Foreskin keratinocyte (primary cell): ENCODE measurements at places on chromosomes 4 and X. TPM values are rescaled to one million over a fixed set of nuclear protein-coding genes. Genes with fewer than 3 reads are reported as not detected.

AVPR2 gene
- total RNA-seq, result not detected in 2 replicates

PDGFRA gene
- total RNA-seq, result 0.07 TPM in 1 of 2 replicates, not detected in the other

ADRA2C gene
- 0.04 and 0.10 TPM in 2 replicates for total RNA-seq

ADH1C gene
- total RNA-seq, result not detected in 2 replicates

OTC gene
- total RNA-seq, result not detected in 2 replicates

HELT gene
- not detected in 2 replicates for total RNA-seq

LANCL3 gene
- total RNA-seq, result 1.3 and 1.6 TPM in 2 replicates

DAPP1 gene
- total RNA-seq, result 54.2 and 60.6 TPM in 2 replicates

PPP2R2C gene
- total RNA-seq, result 0.18 and 1.1 TPM in 2 replicates

ZGRF1 gene
- 12.0 and 13.0 TPM in 2 replicates for total RNA-seq

TRIM75 gene
- not detected in 2 replicates for total RNA-seq

DKK2 gene
- total RNA-seq, result 0.32 and 0.54 TPM in 2 replicates

FAM184B gene
- not detected in 2 replicates for total RNA-seq

NLRP2B gene
- total RNA-seq, result not detected in 2 replicates

HS3ST1 gene
- total RNA-seq, result 7.1 and 8.5 TPM in 2 replicates

SYTL5 gene
- total RNA-seq, result 0.04 and 0.10 TPM in 2 replicates

TDO2 gene
- not detected in 2 replicates for total RNA-seq

USP17L15 gene
- not detected in 2 replicates for total RNA-seq

RHOXF2 gene
- total RNA-seq, result not detected in 2 replicates

UGT2B10 gene
- not detected in 2 replicates for total RNA-seq

ARSD gene
- total RNA-seq, result 4.5 and 7.0 TPM in 2 replicates

CABS1 gene
- total RNA-seq, result not detected in 2 replicates

GCNA gene
- 0.39 and 0.41 TPM in 2 replicates for total RNA-seq

LDB2 gene
- total RNA-seq, result not detected in 2 replicates

SMARCA1 gene
- 36.5 and 37.8 TPM in 2 replicates for total RNA-seq

GSX2 gene
- total RNA-seq, result not detected in 2 replicates

PNMA6A gene
- 0.32 and 0.75 TPM in 2 replicates for total RNA-seq

ZNF711 gene
- 2.8 and 3.0 TPM in 2 replicates for total RNA-seq

AFM gene
- 0.07 TPM in 1 of 2 replicates, not detected in the other for total RNA-seq

ADH4 gene
- total RNA-seq, result not detected in 2 replicates

TSC22D3 gene
- total RNA-seq, result 27.0 and 40.8 TPM in 2 replicates

GAGE12E gene
- total RNA-seq, result not detected in 2 replicates

GLRA3 gene
- not detected in 2 replicates for total RNA-seq

ANTXR2 gene
- 161 and 169 TPM in 2 replicates for total RNA-seq

LRCH2 gene
- total RNA-seq, result 0.04 TPM in 1 of 2 replicates, not detected in the other

SSR4 gene
- 242 and 269 TPM in 2 replicates for total RNA-seq

ADAM29 gene
- total RNA-seq, result not detected in 2 replicates
